CD8-positive, alpha-beta memory T cell (primary cell): ENCODE measurements at places on chromosomes 2 and 18.

GRCh38 chr2:231926761-231927565, 767 bp upstream of the NPPC start:
- no peak for DNase-seq

DNA sequence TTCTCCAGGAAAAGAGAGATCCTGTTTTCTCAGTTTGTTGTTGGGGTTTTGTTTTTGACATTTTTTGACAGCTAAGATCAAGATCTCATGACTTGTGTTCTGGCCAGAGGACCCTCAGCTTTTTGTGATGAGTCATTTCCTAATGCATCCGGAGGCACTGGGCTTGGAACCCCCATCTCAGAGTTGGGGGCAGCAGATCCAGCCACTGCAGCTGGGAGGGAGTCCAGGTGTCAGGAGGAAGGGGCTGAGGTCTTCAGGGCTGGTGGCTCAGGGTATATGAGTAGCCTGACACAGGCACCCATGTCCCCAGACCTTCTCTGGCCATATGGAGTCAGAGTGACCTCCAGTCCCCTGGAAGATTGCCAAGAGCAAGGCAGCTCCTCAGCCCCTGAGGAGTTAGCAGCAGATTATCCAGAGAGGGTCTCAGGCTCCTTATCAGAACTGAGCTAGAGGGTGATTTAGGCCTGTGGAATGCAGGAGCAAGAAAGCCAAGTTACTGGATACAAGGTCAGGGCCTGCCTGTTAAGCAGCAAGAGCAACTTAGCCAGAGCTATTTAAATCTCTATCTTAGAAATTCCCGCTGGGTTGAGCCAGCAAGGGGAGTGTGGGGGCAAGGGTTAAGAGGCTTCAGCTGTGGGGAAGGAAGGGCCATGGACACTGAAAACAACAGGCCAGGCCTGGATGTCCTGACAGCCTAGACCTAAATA, 62.4 kb downstream of the TANC1 start:
- DNase-seq: no peak

- no peak for DNase-seq
Measured at GRCh38 chr18:22211657-22212056, 42.3 kb downstream of the GATA6 start.

GRCh38 chr18:55775972-55776371, 188.0 kb upstream of the TCF4 start:
- no peak for DNase-seq
